ENCODE measurements at places on chromosomes 12 and 14.
A peak's percentile ranks its signal among the peaks of the same experiment; 100 is the strongest.

- DNase-seq = no peak
Observed at GRCh38 chr14:99497341-99497740, 16.1 kb downstream of the CCNK start.

GRCh38 chr14:32578181-32578580 lies 249.1 kb downstream of the AKAP6 start:
- no peak for DNase-seq

DNA sequence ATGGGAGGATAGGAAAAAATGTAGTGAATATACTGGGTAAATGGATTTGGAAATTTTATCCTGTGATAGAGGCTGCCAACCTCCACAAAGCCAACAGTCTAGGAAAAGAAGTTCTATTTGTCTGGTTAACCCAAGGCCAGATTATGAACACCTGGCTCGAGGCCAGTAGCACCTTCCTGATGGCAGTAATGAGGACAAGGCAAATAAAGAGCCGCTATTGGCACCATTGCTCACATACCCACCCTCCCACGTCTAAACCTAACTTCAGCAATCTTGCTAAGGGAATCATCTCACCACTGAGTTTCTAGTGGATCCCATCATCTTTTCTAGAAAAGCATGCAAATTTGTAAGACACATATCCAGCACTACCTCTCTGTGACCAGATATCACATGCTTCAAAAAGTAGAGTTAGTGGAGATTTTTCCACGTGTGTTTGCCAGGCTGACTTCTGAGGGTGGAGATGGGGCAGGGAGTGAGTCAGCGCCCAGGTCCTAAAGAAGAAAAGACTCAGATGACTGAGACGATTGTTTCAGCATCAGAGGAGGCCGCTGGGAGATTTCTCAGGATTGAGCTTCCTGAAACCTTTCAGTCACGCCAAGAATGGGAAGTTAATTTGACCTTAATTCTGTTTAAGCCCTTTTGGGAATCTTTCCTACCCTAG lies 362.9 kb downstream of the EMP1 start:
- no peak for DNase-seq

GRCh38 chr12:130978785-130979184 lies 25.1 kb downstream of the ADGRD1 start:
- DNase-seq = no peak

- no peak for DNase-seq
Observed at GRCh38 chr14:21185491-21185890, 29.6 kb upstream of the OR5AU1 start.

DNA sequence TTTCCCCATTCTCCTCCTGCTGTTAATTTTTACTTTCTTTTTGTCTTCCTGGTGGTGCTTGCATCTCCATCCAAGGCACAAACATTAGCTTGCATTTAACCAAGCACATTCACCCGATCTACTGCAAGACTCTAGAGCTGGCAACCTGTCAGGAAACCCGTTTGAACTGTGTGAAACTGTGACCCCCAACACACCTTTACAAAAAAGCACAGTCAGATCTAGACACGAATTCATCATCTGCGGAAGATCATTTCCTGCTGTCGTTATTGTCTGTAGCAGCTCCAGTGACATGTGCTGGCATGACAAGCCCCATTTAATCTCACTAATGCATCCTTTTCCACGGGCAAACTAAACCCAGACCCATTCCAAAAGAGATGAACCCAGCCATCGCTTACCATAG lies 340.5 kb downstream of the VRK1 start:
- DNase-seq = no peak

DNA sequence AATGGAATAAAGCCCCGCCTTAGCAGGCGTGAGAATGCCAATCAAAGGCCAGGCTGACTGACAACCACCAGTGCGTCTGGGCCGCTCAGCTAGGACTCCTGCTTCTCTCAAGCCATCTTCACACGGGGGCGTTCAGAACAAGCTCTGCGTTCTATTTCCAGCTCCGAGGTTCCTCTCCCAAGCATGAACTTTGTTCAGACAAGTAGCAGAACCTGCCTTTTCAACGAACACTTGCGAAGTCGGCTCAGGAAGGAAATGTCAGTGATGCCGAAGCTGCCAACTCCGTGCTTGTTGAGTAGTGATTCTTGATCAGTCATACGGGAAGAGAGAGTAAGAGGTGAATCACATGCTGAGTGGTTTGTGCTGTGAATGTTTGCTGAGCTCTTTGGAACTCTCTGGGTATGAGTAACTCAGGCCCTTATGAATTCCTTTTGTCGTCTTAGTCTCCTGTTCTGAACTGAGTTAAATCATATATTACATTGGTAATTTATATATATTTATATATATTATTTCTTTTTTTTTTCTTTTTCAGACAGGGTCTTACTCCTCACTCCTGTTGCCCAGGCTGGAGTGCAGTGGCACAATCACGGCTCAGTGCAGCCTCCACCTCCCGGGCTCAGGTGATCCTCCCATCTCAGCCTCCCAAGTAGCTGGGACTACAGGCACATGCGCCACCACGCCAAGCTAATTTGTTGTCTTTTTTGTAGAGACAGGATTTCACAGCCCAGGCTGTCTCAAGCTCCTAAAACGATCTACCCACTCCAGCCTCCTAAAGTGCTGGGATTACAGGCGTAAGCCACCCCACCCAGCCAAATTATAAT lies 29.4 kb upstream of the BCL7A start:
- peak; percentile 9 for DNase-seq

DNA sequence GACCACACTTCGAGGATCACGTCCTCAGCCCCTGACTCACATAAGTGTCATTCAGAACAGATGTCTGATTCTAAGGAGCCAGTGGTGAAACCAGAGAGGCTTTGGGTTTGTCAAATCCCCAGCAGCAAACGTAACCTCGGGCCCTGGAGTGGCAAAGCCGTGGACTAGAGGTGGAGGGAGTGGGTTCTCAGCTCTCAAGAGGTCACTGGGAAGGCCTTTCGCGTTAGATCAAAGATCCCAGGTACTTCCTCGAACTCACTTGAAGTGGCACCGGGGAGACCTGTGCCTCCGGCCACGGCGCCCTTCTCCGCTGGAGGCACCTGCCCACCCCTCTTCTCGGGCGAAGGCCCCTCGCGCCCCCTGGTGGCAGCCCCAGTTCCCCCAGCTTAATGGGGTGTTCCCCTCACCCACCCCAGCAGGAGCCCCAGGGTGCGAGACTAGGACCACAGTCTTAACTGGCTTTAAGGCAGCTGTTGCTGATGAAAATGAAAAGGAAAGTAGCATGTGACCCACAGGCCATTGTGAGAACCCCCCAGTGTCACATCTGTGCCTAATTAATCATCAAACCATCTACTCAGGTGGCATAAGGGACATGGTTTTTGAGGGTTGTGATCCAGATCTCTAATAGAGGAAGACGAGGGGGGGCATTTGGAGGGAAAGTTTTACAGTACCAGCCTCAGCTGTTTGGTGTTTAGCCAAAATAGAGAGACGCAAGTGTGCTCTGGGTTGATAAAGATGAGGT lies 672 bp upstream of the ESR2 start:
- peak; percentile 82 for DNase-seq

- no peak for DNase-seq
Observed at GRCh38 chr12:25761356-25761755, 197.1 kb upstream of the RASSF8 start.

DNA sequence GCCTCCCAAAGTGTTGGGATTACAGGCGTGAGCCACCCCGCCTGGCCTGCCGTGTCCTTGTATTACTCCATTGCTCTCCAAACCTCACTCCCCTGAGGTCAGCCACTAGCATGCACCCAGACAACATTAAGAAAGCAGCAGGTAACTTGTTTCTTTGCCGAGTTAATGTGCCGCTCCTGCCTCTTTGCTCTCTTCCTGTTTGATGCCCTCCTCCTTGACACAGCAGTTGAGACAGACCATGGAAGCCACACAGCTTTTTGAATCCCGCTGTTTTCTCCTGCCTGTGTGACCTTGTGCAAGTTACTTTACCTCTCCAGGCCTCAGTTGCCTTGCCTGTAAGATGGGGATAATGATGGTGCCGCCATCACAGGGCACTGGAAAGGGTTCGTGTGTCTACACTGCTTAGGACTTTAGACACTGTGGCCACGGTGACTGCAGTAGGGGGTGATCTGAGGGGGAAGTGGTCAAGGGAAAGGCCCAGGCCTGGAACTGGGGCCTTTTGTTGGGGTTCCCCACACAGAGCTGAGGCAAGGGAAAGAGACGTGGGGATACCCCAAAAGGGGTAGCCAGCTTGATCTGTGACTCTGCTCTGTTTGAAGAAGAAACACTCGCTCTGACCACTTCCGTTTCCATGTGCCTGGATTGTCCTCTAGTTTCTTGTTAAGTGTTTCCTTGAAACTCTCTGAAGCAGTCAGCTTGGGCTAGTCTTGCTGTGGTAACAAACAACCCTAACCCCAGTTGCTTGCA lies 69.3 kb downstream of the RIN3 start:
- no peak for DNase-seq

- no peak for DNase-seq
Observed at GRCh38 chr12:3630111-3630510, 122.8 kb downstream of the CRACR2A start.

GRCh38 chr12:79444089-79444488 lies 246.7 kb downstream of the PAWR start:
- no peak for DNase-seq

DNA sequence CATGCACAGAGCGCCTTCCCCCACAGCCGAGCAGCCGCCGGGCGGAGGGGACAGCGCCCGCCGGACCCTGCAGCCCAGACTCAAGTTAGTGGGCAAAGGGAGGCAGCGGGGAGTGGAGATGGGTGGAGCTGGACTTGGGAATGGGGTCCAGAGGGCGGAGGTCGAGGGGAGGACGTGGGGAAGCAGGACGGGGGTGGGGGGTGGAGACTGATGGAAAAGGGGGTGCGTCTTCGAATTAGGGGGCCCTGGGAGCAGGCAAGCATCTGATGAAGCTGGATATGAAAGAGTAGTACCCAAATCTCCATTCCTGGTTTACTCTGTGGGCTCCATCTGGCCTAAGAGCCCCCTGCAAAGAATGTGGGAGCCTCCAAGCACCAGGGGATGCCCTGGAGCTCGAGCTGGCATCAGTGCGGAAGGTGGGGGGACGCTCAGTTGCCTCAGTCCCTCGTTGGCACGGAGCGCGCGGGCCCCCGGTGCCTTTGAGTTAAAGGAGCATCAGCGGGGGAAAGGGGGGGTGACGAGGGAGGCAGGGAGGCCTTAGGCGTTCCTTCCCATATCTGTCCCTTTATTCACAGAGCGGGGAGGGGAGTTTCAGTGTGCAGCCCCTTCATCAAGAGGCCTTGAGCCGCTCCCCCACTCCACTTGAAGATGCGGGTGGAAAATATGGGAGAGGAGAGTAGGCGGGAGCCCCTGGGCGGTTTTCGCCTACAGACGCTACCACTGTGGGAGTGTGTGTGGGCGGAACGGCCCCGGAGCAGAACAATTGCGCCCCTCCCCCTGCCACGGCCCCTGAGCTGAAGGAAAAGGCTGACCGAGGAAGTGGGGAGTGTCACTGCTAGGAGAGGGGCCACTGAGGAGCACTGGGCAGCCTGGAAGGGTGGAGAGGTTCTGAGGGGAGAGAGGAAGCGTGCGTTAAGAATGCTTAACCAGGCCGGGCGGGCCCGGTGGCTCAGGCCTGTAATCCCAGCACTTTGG lies 644 bp downstream of the NAB2 start:
- DNase-seq = peak; percentile 40

GRCh38 chr14:38999949-39000348 lies 103.1 kb downstream of the SEC23A start:
- no peak for DNase-seq

- DNase-seq = no peak
Observed at GRCh38 chr14:99006276-99006675, 265.7 kb downstream of the BCL11B start.

DNA sequence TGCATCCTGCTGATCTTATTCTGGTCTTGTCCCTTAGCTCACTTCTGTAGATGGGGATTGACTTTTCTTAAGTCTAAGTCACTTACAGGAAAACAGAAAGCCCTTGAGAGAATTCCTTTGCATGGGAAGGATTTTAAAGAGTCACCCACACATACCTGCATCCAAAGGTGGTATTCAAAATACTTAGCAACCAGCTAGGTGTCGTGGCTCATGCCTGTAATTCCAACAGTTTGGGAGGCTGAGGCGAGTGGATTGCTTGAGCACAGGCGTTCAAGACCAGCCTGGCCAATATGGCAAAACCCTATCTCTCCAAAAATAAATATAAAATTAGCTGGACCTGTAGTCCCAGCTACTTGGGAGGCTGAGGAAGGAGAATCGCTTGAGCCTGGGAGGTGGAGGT lies 14.2 kb downstream of the FGF6 start:
- no peak for DNase-seq

- DNase-seq = no peak
Observed at GRCh38 chr12:15919418-15919817, 8.3 kb downstream of the DERA start.

All from activated CD4-positive, alpha-beta T cell treated with anti-CD3 and anti-CD28 coated beads, Interleukin-2, amount 50 U/mL, for 1 hour (primary cell).